ENCODE measurements at places on chromosomes 6 and 20.

GRCh38 chr6:18207438-18207837 is 52.2 kb downstream of the KDM1B start:
- DNase-seq = no peak

GRCh38 chr6:148166339-148166968 is 176.2 kb upstream of the SASH1 start:
- DNase-seq = no peak

DNA sequence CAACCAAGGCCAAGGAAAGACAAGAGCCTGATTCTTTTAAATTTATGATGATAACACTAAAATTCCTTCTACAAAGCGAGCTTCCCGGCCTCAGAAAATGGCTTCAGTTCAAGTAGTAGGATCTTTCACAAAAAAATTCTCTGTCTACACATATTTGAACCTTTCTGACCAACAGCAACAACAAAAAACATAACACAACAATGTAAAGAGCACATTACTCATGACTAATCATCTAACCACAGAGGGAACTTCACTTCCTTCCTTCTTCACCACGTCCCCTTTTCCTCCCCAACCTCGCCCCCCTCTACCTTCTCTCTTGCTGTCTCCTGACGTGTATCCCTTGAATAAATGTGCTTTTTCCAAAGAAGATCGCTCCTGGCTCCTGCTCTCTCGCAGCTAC is 228.2 kb downstream of the MYLK4 start:
- DNase-seq = no peak

DNA sequence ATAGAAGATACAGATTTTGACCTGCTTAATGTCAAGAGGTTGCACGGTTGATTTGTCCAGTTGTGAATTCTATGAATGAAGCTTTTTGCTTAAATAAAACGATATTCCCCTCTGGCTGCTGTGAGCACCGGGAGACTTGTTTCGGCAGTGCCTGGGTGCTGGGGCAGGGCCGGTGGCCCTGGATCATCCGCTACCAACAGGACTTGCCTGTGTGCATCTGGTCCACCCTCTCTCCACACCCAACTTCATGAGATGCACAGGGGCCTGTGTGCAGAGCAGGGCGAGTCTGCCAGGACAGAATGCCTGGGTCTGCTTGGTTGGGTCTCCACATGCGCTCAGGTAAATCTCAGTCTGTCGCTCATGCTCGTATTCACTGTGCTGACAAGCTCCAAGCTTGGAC is 65.5 kb downstream of the TSHZ2 start:
- DNase-seq = no peak

DNA sequence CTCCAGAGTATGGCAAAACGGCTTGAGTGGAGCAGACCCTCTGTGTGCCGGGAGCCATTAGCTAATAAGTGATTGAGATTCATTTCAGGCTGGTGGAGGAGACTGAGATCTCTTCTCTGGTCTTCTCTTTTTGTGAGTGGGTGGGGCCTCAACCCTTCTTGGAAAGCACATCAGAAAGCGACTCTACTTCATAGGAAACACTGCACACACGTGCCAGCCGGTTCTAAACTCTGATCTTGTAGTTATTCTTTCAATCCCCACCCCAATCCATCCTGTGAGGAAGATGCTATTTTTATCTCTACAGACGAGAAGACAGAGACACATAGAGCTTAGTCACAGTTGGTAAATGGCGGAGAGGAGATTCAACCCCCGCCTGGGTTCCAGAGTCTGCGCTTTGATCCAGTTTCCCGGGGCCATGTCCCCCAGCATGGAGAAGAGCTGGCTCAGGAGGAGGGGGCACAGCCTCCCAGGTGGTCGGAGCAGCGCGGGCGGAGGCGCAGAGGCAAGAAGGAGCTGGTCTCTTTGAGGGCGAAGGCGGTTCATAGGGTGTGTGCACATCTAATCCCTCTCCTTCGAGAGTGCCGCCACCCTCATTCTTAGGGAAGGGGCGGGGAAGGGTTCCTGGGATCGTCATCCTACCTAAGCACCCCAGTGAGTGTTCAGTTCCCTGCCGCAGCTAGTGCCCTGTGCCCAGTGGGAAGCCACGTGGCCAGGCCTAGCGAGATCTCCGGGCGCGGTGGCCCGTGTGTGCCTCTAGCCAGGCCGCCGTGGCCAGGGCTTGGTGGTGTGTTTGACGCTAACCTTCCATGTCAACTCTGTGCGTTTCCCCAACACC is 49.0 kb upstream of the TAGAP start:
- DNase-seq = no peak

DNA sequence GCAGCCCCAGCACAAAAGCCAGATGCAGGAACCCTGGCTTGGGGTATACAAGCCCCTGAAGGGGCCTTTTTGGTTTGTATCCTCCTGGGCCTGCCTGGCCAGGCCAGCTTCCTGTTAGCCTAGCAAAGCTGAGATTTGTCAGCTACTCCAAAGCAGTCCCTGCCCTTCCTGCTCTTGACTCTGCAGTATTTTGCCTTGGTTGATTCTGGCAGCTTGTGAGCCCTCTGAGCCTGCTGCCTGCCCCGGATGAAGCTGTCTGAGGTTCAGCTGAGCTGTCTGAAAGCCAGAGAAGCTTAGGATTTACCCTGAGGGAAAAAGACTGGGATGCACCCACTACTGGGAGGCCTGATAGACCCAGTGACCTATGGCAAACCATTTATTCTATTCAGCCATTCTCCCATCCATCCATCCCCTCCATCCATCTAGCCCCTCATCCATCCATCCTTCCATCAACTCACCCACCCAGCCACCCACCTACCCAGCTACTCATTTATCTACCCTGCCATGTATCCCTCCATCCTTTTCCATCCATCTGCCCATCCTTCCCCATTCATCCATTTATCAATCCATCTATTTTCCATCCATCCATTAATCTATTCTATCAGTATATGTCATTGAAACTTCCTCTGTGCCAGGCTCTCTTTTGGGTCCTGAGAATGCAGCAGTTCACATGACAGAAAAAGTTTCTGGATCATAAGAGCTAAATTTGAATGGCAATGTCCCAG is 307.5 kb downstream of the DHX35 start:
- DNase-seq = no peak

DNA sequence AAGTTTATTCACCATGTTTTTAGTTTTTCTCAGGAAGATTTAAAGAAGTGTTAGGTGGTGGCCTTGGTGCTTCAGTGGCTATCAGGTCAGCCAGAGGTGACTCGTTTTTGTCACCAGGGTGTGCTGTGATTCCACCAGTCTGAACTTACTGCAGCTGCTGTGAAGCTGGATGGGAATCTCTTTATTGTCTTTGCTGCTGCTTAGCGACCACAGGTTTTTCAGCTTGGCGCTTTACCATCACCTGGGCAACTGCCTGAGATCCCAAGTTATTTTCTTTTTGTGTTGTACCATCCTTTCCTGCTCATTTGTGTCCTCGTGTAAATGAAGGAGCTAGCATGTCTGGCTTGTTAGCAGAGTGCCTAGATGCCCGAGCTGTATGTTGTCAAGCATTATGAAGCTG is 146.9 kb downstream of the MACROD2 start:
- no peak for DNase-seq

DNA sequence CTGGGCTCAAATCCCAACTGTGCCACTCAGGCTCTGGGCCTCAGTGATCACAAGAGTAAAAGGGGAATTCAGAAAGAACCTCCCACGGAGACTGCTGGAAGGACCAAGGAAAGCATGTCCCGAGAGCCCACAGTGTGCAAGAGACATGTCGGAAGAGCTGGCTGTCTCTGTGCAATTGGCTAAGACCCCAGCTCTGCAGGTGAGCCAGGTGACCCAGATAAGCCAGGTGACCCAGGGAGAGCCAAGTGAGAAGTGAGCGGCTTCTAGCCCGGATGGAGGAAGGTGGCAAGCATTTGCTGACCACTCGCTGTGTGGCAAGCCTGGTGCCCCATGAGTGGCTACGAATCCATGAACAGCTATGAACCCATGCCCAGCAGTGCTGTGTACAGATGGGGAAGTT is 59.1 kb downstream of the RIPOR3 start:
- DNase-seq = no peak

DNA sequence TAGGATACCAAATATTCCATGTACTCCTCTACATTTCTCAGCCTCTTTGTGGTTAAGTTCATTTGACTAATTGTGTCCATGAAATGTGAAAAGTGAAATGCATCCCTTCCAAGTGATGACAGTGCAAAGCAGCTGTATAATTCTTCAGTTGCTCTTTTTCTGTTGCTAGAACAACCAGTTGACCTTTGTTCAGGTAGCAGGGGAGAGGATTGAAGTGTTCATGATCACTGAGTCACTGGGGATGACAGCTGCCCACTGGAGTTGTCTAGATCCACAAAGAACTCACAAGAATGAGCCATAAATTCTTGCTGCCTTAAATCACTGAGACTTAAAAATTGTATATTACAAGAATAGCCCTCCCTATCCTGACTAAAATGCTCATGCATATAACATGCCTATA is 254.6 kb downstream of the EPHA7 start:
- DNase-seq = no peak

GRCh38 chr6:33419580-33420490 is at the start of gene SYNGAP1:
TSS of gene SYNGAP1 (plus strand) at chr6:33420065. CDS start at chr6:33420265, 200 bp downstream.
- DNase-seq = no peak

GRCh38 chr6:5046430-5046829 is 38.7 kb upstream of the PPP1R3G start:
- no peak for DNase-seq

DNA sequence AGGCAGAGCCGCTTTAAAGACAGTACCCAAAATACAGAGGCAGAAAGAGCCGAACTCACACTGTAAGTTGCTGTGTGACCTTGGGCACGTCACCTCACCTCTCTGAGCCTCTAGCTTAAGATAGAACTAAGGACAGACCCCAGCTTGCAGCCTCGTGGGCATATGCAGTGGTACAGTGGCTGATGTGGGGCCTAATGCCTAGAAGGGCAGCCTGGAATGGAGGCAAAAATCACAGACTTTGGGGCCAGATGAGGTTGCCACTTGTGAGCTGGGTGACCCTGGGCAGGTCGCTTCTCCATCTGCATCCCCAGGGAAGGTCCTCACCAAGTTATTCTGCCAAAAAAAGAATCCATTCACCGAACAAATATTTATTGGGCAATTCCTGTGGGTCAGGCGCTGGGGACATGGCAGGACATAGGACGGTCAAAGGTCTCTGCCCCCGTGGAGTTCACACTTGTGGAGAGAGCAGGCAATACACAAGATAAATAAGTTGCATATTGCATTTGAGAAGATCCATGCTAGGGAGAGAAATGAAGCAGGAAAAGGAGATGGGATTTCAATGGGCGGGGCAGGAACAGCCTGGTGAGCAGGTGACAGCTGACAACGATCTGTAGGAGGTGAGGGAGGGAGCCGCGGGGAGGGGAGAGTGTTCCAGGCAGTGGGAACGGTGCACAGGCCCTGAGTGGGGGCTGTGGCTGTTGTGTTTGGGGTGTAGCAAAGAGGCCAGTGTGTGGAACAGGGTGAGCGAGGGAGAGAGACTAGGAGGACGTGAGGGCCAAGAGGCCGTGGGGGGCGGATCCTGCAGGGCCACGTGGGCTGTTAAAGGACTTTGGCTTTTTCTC is 115.2 kb downstream of the CEBPB start:
- no peak for DNase-seq

DNA sequence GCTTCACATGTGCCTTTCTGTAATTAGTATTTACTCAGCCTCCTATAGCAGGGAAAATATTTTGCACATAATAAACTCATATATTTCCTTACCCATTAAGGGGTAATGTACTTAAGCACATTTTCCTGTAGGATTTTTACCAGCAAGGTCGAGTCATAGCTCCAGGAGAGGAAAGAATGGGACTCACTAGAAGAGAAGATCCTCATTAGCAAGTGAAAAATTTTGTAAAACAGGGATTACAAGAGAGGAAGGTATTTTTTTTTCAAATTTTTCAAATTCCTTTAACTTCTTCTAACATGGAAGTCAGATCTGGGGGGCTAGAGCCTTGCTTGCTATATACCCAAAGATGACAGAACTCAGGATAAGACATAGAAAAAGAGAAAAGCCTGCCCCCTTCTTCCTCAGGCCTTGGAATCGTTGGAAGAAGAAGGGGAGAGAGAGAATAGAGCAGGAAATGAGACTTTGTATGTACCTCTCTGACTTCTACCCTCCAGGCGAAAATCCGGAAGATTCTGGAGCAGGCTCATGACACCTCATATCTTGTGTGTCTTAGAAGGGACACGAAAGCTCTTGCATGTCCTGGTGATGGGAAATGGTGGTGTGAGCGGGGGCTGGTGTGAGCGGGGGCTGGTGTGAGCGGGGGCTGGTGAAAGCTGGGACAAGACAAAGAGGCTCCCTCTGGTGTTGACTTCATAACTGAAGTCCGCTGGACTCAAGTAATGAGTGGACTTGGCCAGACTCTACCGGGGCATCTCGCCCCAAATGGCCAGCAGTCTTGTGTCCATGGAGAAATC is 256.9 kb upstream of the PLCB4 start:
- DNase-seq = no peak
